H54 (cell line): ENCODE measurements at places on chromosomes 4 and X.

- no peak for DNase-seq
Observed at GRCh38 chr4:169663402-169663801, 43.0 kb downstream of the CLCN3 start.

- DNase-seq: no peak
Observed at GRCh38 chr4:24794480-24794879, 893 bp upstream of the SOD3 start.

GRCh38 chr4:108840426-108840975, 77.6 kb upstream of the ETNPPL start:
- DNase-seq: no peak

GRCh38 chrX:53347948-53348347, 66.6 kb upstream of the IQSEC2 start:
- DNase-seq: no peak

DNA sequence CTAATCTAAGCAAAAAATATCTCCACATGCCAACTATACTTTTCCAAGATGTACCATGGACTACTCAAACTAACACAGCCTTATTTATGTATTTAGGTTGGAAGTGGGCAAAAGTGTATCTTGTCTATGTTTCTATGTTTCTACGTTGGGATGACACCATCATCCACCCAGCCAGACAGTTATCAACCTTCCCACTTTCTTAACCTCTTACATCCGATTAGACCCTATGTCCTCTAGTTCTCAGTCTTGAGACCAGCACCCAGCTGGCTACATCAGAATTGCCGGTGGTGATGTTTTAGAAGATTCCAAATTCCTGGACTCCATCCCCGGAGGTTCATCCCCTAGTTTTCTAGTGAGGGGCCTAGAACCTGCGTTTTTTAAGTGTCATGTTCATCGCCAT, 1.0 kb upstream of the AASDH start:
- no peak for DNase-seq

DNA sequence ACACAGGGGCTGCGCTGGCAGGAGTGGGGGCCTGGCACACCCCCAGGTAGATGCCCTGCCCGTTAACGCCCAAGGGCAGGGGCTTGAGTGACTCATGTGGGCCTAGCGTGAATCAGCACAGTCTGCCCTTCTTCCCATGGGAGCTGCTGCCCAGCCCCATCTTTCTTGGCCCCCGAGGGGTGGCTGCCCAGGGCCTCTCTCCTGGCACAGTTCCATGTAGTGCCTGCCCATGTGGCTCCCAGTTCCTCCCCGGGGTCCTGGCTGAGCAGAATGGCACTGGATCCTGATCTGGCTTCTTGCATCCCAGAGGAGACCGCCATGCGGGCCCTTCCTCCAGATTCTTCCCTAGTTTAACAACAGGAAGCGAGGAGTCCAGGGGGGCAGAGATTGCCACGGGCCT, 2.1 kb upstream of the AVPR2 start:
- no peak for DNase-seq

GRCh38 chr4:39937683-39938268, 39.9 kb downstream of the PDS5A start:
- no peak for DNase-seq
